ENCODE measurements at places on chromosomes 12 and 14. TPM values are rescaled to one million over a fixed set of nuclear protein-coding genes. Genes with fewer than 3 reads are reported as not detected.

RAB15 gene
- 18.2 TPM for total RNA-seq

GDF3 gene
- total RNA-seq: not detected

CRIP2 gene
- 18.8 TPM for total RNA-seq

- no peak for DNase-seq
Measured at GRCh38 chr12:46432325-46432724, 59.8 kb upstream of the SLC38A2 start.

DNA sequence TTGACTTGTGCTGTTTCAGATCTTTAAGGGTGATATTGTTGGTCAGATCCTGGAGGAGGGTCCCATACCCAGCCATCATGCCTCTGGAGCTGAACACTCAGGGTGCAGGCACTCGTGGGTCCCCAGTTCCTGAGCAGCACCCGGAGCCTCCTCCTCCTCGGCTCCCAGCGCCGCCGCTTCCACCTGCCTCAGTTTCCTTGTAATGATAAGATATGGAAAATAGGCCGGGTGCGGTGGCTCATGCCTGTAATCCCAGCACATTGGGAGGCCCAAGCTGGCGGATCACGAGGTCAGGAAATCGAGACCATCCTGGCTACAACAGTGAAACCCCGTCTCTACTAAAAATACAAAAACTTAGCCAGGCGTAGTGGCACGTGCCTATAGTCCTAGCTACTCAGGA is 20.2 kb upstream of the AEBP2 start:
- DNase-seq: no peak

DNA sequence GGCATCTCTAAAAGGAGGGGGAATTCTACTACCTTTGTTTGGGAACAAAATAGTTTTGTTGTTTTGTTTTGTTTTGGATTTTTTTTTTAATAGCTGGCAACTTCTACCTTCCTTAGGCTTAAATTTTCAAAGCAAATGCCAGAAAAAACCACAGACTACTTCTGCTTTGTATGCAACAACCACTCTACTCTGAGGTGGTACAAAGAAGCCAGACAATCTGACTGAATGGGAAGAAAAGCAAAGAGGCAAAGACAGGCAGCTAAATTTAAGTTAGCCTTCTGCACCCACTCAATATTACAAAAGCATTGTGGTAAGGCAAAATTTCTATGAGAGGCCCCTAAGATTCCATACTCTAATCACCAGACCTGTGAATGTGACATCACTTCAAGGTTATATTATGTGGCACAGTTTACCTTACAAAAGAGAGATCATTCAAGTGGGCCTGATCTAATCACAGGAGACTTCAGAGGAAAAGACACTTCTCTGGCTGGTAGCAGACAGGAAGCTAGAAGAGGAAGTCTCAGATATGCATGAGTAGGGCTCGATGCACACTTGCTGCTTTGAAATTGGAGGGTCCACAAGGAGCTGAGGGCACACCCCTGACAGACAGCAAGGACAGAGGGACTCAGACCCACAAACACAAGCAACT is 566.6 kb downstream of the RPS29 start:
- DNase-seq: no peak

Data from transverse colon (tissue), 4 donors.